ENCODE measurements at places on chromosomes 5 and 9. TPM values are rescaled to one million over a fixed set of nuclear protein-coding genes. Genes with fewer than 3 reads are reported as not detected.

GRCh38 chr5:61228229-61228628, 66.0 kb upstream of the SMIM15 start:
- H3K27me3 ChIP-seq = no peaks in the 10 kb centered on the region
- H3K36me3 ChIP-seq = no peaks in the 10 kb centered on the region
- H3K4me1 ChIP-seq = no peaks in the 10 kb centered on the region
- H3K4me3 ChIP-seq = no peak overlapping the region
- no peak for DNase-seq

DNA sequence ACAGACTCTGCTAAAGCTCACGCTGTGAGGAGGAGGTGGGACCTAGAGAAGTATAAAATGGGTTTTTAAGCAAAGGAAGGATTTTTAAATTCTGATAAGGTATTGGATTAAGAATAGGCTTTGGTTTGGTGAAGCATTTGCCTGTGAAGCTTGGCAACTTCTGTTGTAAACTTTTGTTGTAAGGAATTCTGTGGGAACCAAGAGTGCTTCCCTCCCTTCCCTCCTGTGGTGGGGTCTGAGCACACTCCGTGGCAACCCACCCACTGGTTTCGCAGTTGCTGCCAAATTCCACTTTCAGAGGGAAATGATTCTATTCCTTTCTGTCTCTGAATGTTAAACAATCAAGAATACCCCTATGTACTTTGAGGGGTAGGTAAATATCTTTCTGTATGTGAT, 28.6 kb upstream of the GTF2H2C start:
- H3K4me3 ChIP-seq = no peak overlapping the region
- H3K27me3 ChIP-seq = no peaks in the 10 kb centered on the region
- no peak for DNase-seq
- peaks cover 12% of the 10 kb centered on the region for H3K4me1 ChIP-seq
- H3K36me3 ChIP-seq = peaks cover 4% of the 10 kb centered on the region
- no peak overlapping the region for H3K27ac ChIP-seq

DNA sequence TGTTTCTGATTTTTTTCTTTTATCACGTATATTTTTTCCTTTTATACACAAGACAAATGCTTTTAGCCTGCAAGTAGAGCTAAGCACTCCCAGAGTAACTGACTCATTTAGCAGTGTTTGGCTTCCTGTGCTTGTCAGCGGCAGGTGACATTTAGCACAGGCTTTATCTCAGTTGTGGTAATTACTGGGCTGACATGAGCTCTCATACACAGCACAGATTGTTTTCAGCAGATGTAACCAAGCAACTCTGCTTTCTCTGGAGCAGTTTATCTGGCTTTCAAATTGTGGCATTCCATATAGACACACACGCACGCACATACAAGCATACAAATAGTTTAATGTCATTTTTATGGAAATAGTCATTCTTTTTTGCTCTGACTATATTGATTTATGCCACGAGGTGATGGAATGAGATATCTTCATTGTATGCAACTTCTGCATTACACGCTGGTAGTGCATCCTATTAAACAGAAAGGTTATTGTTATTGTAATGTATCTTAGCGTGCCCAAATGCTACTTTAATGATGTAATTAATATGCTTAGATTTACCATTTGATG, 379.0 kb upstream of the GRAMD2B start:
- no peak overlapping the region for H3K27ac ChIP-seq
- no peaks in the 10 kb centered on the region for H3K4me1 ChIP-seq
- H3K27me3 ChIP-seq = no peaks in the 10 kb centered on the region
- no peak overlapping the region for H3K4me3 ChIP-seq
- peak; percentile 76 for DNase-seq

The CDH12 gene
- not detected for polyA plus RNA-seq

Measured in small intestine (tissue), 16 donors.